ENCODE measurements at places on chromosomes 11 and 22. TPM values are rescaled to one million over a fixed set of nuclear protein-coding genes. Genes with fewer than 3 reads are reported as not detected.

VSIG10L2 gene
- total RNA-seq, result not detected

NXPE4 gene
- not detected for total RNA-seq

POTEH gene
- total RNA-seq, result not detected

KCNJ5 gene
- total RNA-seq, result 6.3 TPM

MS4A6E gene
- not detected for total RNA-seq

MOGAT2 gene
- not detected for total RNA-seq

FERMT3 gene
- 9.1 TPM for total RNA-seq

All from body of pancreas (tissue), 4 donors.